ENCODE measurements at places on chromosomes 2 and 18. TPM values are rescaled to one million over a fixed set of nuclear protein-coding genes. Genes with fewer than 3 reads are reported as not detected.

- H3K27me3 ChIP-seq, result no peaks in the 10 kb centered on the region
- no peak overlapping the region for H3K4me3 ChIP-seq
- H3K4me1 ChIP-seq, result peaks cover 29% of the 10 kb centered on the region
- no peak overlapping the region for H3K27ac ChIP-seq
- H3K36me3 ChIP-seq, result no peaks in the 10 kb centered on the region
- DNase-seq, result peak; percentile 53
These were observed 61.6 kb upstream of the HS6ST1 start for GRCh38 chr2:128380061-128380889.

- no peak overlapping the region for H3K27ac ChIP-seq
- H3K4me3 ChIP-seq, result no peak overlapping the region
- no peaks in the 10 kb centered on the region for H3K27me3 ChIP-seq
- H3K36me3 ChIP-seq, result no peaks in the 10 kb centered on the region
These were observed 200.7 kb upstream of the TNP1 start for GRCh38 chr2:217060516-217060915.

DNA sequence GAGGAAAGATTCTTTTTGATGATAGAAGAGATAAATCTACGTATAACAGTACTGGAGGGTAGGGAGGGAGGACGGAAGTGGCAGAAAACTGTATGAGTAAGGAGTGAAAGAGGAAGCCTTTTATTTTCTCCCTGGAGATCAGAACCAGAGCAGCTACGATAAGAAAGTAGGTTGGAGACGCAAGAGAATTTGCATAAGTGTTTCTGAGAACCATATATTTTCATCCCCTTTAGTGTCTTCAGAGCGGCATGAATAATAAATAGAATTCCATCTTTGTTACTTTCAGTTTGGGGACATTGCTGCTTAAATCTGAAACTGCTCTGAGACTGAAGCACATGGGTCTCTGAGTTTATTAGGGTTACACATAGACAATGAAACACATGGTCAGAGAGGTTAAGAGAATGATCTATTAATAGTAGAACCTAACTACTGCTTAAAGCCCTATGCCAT lies 230.2 kb upstream of the TNP1 start:
- DNase-seq, result peak; percentile 26
- no peaks in the 10 kb centered on the region for H3K36me3 ChIP-seq
- H3K4me1 ChIP-seq, result no peaks in the 10 kb centered on the region
- no peak overlapping the region for H3K27ac ChIP-seq
- no peak overlapping the region for H3K4me3 ChIP-seq

DNA sequence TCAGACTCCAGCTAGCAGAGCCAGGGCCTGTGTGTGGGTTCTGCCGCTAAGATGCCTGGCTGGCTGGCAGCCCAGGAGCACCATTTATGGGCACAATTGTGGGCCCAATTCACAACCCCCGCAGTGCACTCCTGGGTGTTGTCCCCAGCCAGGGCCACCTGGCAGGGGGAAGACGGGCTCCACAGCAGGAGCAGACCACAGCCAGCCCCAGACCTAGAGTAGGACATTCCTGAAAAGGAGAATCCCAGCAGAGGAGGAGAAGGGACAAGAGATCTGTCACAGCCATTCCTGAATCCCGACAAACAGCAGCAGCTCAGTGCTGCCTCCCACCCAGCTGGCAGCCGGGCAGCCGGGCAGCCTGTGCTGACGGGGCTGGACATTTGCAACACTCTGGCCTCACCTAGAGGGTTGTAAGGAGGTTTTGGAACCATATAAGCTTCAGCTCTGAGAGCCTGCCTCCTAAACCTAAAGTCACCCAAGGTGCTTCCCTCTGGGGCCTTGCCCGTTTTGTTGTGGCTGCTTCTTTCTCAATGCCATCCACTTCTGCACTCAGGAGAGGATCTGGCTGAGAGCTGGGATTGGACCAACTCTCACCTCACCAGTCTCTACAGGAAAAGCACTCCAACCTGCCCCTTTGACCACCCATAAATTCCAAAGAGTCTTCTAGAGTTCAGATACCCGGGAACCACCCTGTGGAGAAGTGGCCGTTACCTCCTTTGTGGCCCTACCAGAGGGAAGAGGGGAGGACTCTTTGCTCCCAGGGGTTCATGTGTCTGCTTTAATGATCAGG lies 4.1 kb upstream of the TMEM177 start:
- no peaks in the 10 kb centered on the region for H3K36me3 ChIP-seq
- no peaks in the 10 kb centered on the region for H3K27me3 ChIP-seq
- no peak overlapping the region for H3K27ac ChIP-seq

DNA sequence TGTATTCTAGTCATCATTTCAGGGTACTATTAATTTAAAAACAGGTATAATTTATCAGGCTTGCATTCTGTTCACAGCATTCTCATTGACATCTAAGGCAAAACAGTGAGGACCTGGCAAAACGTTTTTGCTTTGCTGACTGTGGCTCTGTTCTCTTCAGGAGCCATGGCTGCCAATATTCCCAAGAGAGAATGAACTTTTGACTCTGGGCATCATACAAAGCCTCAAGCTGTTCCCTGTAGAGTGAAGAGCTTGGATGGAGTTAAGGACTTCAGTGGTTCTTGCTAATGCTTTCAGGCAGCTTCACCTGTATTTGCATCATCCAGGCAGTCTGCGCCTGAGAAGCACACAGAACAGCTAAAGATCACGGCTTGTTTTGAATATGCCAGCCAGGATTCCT lies 65.9 kb upstream of the CAVIN2 start:
- H3K27ac ChIP-seq, result no peak overlapping the region
- peaks cover 3% of the 10 kb centered on the region for H3K4me1 ChIP-seq
- H3K27me3 ChIP-seq, result no peaks in the 10 kb centered on the region
- DNase-seq, result peak; percentile 20

DNA sequence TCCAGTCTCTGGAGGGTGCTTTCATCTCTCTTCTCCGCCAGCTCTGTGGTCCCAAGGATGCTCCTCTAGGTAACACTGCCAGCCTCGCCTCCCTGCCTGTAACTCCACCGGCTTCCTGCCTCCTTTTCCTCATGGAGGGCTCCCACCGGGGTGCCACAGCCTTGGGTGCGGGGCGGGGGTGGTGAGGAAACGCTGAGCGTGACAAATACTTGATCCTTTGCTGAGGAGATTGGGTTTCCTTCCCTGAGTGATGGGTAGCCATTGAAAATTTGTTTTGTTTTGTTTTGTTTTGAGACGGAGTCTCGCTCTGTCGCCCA lies 25.1 kb downstream of the TIMM21 start:
- H3K4me3 ChIP-seq, result no peak overlapping the region
- no peak for DNase-seq
- H3K27ac ChIP-seq, result no peak overlapping the region
- H3K4me1 ChIP-seq, result no peaks in the 10 kb centered on the region
- H3K36me3 ChIP-seq, result no peaks in the 10 kb centered on the region

GRCh38 chr2:108630567-108631405 lies 88.5 kb upstream of the RANBP2 start:
- no peaks in the 10 kb centered on the region for H3K27me3 ChIP-seq
- peaks cover 74% of the 10 kb centered on the region for H3K4me1 ChIP-seq
- DNase-seq, result no peak
- H3K4me3 ChIP-seq, result no peak overlapping the region

- no peaks in the 10 kb centered on the region for H3K4me1 ChIP-seq
- H3K27ac ChIP-seq, result no peak overlapping the region
- DNase-seq, result no peak
- H3K4me3 ChIP-seq, result no peak overlapping the region
These were observed 22.0 kb downstream of the MXD1 start for GRCh38 chr2:69936906-69937305.

DNA sequence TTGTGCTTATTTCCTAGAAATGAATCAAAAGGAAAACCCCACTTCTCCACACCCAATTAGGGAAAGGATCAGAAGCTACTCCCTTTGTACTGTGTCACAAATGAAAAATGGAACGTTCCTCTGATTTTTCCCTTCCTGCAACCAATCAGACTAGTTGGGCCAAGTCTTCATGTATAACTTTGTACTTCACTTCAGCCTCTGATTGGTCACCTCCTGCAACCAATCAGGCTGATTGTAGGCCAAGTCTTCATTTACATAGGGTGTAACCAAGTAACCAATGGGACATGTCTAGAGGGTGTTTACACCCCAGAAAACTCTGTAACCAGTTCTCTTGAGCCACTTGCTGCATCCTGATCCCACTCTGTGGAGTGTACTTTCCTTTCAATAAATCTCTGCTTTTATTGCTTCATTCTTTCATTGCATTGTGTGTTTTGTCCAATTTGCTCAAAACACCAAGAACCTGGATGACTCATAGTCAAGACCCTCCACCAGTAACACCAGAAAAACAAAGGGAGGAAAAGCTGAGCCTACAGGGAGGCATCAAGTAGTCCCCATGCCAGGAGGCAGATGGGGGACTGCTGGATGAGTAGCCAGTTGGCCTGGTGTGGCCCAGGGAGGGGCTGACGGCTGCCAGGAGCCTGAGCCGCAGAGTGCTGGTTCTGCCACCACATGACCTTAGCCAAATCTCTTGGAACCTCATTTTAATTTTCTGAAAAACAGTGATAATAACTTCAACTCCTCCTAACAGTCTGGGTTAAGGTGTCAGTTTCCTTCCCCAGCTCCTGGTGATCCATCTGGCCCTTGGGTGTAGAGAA lies 46.1 kb downstream of the SOWAHC start:
- H3K27ac ChIP-seq, result no peak overlapping the region
- no peak overlapping the region for H3K4me3 ChIP-seq
- DNase-seq, result no peak
- H3K27me3 ChIP-seq, result no peaks in the 10 kb centered on the region
- H3K4me1 ChIP-seq, result peaks cover 5% of the 10 kb centered on the region
- no peaks in the 10 kb centered on the region for H3K36me3 ChIP-seq

DNA sequence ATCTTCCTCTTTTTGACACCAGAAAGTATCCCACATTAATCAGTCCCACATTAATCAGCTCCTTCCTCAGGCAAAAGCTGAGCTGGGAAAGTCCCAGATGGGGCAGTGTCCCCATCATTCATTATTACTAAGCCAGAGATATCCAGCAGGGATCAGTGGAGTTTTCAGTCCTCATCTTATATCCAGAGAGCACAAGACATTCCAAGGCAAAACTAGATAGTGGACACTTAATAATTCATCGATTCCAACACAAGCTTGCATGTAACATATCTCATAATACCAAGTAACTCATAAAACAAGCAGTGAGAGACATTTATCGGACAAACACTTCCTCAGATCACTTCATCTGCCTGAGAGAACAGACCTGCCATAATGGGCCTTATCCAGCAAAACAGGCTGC lies 53.1 kb downstream of the MCFD2 start:
- H3K27me3 ChIP-seq, result no peaks in the 10 kb centered on the region
- DNase-seq, result peak; percentile 95
- no peaks in the 10 kb centered on the region for H3K36me3 ChIP-seq
- H3K4me3 ChIP-seq, result no peak overlapping the region

- no peak for DNase-seq
- H3K4me1 ChIP-seq, result peaks cover 11% of the 10 kb centered on the region
- no peaks in the 10 kb centered on the region for H3K27me3 ChIP-seq
- H3K36me3 ChIP-seq, result no peaks in the 10 kb centered on the region
- no peak overlapping the region for H3K4me3 ChIP-seq
These were observed 92.4 kb upstream of the COPS8 start for GRCh38 chr2:236993286-236993685.

DNA sequence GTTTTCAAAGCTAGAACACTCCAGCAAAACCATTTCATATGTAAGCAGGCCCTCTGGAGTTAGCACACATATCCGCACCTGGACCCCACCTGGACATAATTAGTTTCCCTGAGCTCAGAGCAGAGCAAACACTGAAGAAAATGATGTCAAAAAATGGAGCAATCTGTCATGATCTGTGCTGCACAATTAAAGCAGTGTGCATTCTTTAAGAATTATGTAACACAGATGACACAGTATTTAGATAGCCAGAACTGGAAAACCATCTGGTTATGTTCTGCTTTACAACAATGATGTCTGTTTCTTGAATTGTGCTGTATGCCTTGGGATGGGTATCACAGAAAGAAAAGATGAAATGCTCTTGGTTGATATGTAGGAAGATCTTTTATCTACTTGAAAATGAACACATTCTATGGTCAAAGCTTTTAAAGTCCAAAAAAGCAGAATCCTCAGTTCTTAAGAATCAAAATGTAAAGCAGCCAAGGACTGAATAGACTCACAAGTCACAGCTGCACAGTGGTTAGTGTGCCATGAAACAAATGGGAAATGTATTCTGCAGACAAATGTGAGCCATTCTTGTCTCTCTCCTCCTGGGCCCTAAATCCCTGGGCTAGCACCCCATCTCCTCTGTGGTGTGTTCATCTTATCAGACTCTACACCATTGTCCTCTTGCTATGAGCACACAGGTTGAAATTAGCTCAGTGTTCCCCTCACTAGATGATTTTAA lies 36.8 kb downstream of the HRH4 start:
- H3K4me3 ChIP-seq, result no peak overlapping the region
- H3K27ac ChIP-seq, result no peak overlapping the region
- H3K27me3 ChIP-seq, result no peaks in the 10 kb centered on the region
- DNase-seq, result peak; percentile 7

- H3K4me1 ChIP-seq, result peaks cover 2% of the 10 kb centered on the region
- no peaks in the 10 kb centered on the region for H3K36me3 ChIP-seq
- H3K4me3 ChIP-seq, result no peak overlapping the region
- DNase-seq, result no peak
- no peaks in the 10 kb centered on the region for H3K27me3 ChIP-seq
- no peak overlapping the region for H3K27ac ChIP-seq
These were observed 265.5 kb downstream of the SRBD1 start for GRCh38 chr2:45345331-45346234.

The BMP10 gene
- polyA plus RNA-seq, result not detected

The ACTG2 gene
- polyA plus RNA-seq, result 33.7 TPM

The ASB1 gene
- polyA plus RNA-seq, result 22.9 TPM

The IL36B gene
- polyA plus RNA-seq, result 0.05 TPM

The HTR2B gene
- 0.09 TPM for polyA plus RNA-seq

The OTOS gene
- not detected for polyA plus RNA-seq
